ENCODE measurements at places on chromosomes 7 and 10.

- DNase-seq = no peak
- H3K4me3 ChIP-seq = no peak overlapping the region
- no peak overlapping the region for H3K27ac ChIP-seq
- H3K4me1 ChIP-seq = peaks cover 15% of the 10 kb centered on the region
Measured at GRCh38 chr10:131166486-131166885, 145.0 kb downstream of the TCERG1L start.

GRCh38 chr7:30923774-30924413 is 12.2 kb downstream of the AQP1 start:
- no peak overlapping the region for H3K4me3 ChIP-seq
- H3K27me3 ChIP-seq = no peaks in the 10 kb centered on the region
- H3K36me3 ChIP-seq = peaks cover 31% of the 10 kb centered on the region

- H3K4me1 ChIP-seq = peaks cover 13% of the 10 kb centered on the region
- DNase-seq = no peak
- H3K27ac ChIP-seq = no peak overlapping the region
- H3K36me3 ChIP-seq = no peaks in the 10 kb centered on the region
- H3K27me3 ChIP-seq = no peaks in the 10 kb centered on the region
- H3K4me3 ChIP-seq = no peak overlapping the region
Measured at GRCh38 chr10:48506147-48506917, 98.5 kb downstream of the ARHGAP22 start.

GRCh38 chr10:77156406-77156879 is 481.2 kb downstream of the KCNMA1 start:
- no peaks in the 10 kb centered on the region for H3K27me3 ChIP-seq
- no peaks in the 10 kb centered on the region for H3K36me3 ChIP-seq

DNA sequence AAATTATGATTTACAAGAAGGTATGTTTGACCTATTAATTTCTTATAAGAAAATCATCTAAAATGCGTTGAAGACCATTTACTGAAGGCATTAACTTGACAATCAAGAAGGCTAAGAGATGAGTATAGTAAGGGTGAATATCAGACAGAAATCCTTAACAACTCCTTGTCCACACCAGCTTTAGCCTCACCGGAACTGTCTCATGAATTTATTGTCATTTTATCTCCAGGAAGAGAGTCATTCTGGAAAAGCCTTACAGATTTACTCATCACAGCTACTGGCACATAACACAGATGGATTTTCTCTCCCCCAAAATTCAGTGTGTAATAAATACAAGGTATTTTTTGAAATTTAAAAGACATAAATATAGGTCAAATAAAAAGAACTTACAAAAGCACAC is 129.4 kb upstream of the LSM8 start:
- no peak overlapping the region for H3K4me3 ChIP-seq
- H3K36me3 ChIP-seq = no peaks in the 10 kb centered on the region
- H3K4me1 ChIP-seq = peaks cover 4% of the 10 kb centered on the region
- no peaks in the 10 kb centered on the region for H3K27me3 ChIP-seq
- DNase-seq = no peak
- H3K27ac ChIP-seq = no peak overlapping the region

DNA sequence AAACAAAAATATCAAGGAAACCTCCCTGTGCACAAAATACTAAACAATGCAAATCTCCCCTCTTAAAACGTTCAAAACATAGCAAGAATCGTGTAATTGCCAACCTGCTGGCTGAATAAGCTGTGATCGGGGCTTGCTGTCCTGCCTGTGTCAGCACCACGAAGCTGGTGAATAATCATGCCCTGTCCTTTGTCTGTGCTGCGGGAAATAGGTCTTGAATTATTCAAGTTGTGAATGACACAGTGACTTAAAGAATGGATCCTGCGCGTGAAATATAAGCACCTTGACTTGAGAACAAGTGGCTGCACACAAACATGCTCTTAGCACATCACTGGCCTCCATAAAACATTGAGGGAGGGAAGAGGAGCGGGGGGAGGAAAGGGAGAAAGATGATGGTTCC is 130.2 kb downstream of the OAT start:
- no peaks in the 10 kb centered on the region for H3K36me3 ChIP-seq
- H3K27me3 ChIP-seq = no peaks in the 10 kb centered on the region
- DNase-seq = no peak

GRCh38 chr10:130371666-130372065 is 235.5 kb downstream of the GLRX3 start:
- no peaks in the 10 kb centered on the region for H3K27me3 ChIP-seq
- H3K4me1 ChIP-seq = peaks cover 4% of the 10 kb centered on the region
- H3K4me3 ChIP-seq = no peak overlapping the region
- DNase-seq = no peak
- H3K27ac ChIP-seq = no peak overlapping the region
- no peaks in the 10 kb centered on the region for H3K36me3 ChIP-seq

- no peak overlapping the region for H3K4me3 ChIP-seq
- H3K36me3 ChIP-seq = no peaks in the 10 kb centered on the region
- H3K4me1 ChIP-seq = peaks cover 6% of the 10 kb centered on the region
- no peak overlapping the region for H3K27ac ChIP-seq
Measured at GRCh38 chr7:132650498-132650897, 74.2 kb upstream of the PLXNA4 start.

DNA sequence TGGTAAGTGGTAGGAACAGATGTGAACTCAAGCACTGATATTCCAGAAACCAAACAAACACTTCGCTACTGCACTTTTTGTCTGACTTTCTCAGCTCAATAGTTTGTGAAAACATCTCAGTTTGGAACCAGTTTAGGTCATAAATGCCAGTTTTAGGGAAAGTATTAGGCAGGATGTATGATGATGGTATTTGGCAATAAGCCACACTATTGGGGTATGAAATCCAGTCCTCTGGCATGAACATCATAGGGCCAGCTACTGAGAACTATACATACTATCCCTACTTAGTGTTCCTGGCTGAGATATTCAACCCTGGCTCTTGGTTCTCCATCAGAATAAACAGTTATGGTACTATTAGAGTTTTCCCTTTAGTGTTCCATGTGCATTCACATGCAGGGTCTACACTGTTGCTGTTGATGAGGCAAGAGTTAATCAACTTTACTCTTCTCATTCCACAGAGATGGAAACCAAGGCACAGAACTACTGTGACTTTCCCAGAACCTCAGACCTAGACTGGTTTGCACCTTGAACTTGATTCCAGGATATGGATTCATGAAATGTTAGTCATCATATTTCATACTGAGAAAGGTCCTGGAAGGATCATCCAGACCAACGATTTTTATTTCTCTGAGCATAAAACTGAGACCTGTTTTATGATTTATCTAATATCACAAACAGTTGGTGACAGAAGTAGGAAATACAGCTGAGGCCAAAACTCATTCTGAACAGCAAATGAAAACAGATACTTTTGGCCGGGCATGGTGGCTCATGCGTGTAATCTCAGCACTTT is 20.0 kb upstream of the IFIT2 start:
- peaks cover 16% of the 10 kb centered on the region for H3K4me1 ChIP-seq
- H3K36me3 ChIP-seq = no peaks in the 10 kb centered on the region
- no peak for DNase-seq
- no peak overlapping the region for H3K4me3 ChIP-seq
- H3K27me3 ChIP-seq = no peaks in the 10 kb centered on the region
- no peak overlapping the region for H3K27ac ChIP-seq

DNA sequence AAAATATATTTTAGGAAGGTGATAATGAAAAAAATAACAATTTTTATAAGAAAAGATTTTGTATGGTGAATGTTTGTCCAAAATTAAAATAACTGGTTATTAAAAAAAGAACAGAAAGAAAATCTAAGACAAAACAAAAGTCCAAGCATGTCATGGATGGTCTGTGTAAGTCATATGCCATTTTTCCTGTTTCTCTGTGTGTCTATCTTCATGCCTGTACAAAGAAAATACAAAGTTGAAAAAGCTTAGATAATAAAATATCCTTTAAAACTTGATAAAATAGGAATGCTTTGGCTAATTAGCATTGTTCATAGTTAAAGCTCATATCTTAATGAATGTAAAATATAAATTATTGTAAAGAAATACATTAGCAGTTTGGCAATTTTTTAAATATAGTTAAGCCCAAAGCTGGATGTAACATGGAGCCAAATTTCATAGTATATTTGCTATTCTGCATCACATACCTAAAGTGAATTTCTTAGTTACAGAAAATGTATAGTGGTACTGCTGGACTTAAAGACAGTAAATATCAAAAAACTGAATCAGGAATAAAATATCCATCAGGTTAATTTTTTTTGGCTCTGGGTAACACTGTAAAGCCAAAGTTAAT is 661.1 kb downstream of the PCDH15 start:
- no peak overlapping the region for H3K4me3 ChIP-seq
- no peak overlapping the region for H3K27ac ChIP-seq
- H3K27me3 ChIP-seq = no peaks in the 10 kb centered on the region
- no peak for DNase-seq
- no peaks in the 10 kb centered on the region for H3K4me1 ChIP-seq

GRCh38 chr7:28688651-28689050 is 269.5 kb downstream of the TRIL start:
- H3K4me1 ChIP-seq = peaks cover 19% of the 10 kb centered on the region
- no peak for DNase-seq
- H3K27ac ChIP-seq = no peak overlapping the region
- H3K36me3 ChIP-seq = no peaks in the 10 kb centered on the region

- no peaks in the 10 kb centered on the region for H3K4me1 ChIP-seq
- H3K27ac ChIP-seq = no peak overlapping the region
- H3K4me3 ChIP-seq = no peak overlapping the region
- DNase-seq = no peak
- no peaks in the 10 kb centered on the region for H3K27me3 ChIP-seq
Measured at GRCh38 chr10:9097206-9097990, 1042.9 kb downstream of the GATA3 start.

DNA sequence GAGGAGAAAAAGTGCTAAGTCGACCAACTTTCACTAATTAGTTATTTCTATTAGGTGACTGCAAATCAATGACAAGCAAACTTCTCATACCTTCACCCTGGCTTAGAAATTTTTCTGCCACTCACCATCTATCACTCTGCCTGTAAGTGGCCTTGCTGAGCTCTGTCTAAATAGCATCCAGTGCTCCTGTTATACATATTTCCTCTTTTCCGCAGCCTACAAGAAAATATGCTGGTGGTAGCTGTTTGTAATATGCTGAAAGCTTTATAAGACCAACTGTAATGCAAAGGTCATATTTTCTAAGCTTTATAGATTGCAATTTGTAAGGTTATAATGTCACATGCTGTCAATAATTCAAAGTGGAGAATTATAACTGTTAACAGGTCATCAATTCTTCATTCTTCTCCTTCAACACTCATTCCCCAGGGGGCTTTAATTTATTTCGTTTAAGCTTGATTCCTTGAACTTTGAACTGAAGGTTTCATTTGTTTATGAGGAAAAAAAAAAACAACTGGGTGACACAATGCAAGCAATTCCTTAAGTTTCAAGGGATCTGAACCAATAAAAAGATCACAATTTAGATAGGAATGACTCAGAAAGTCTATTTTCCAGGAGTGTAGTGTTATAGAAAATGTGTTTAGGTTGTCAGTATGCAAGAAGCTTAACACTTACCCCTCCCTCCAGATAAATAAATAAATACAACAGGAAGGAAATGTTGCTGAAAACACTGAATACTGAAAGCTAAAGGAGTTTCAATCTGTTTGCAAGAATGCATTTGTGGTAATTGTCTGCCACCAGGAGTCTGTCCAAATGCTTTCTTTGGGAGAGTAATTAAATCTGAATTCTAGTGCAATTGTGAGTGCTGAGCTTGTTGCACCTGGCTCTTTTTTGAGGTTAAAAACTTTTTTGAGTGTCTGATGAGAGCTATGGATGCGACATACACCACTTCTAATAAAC is 183.7 kb downstream of the SORCS1 start:
- H3K27me3 ChIP-seq = no peaks in the 10 kb centered on the region
- H3K4me1 ChIP-seq = no peaks in the 10 kb centered on the region
- H3K4me3 ChIP-seq = no peak overlapping the region
- no peak for DNase-seq
- no peaks in the 10 kb centered on the region for H3K36me3 ChIP-seq
- H3K27ac ChIP-seq = no peak overlapping the region

DNA sequence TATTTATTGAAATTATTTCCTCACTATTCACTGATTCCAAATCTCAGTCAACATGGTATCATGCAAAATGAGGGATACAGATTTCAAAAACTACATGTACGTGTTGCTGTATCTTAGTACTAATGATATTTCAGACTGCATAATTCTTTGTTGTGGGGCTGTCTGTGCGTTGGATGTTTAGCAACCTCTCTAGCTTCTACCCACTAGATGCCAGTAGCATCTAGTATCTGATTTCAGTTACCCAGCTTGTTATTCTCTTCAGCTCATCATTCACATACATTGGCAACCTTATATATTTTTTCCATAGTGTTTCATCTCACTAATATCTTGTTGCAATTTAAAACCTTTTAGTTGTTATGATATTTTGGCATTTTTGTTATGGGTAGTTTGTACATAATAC is 22.5 kb upstream of the WASL start:
- H3K27ac ChIP-seq = no peak overlapping the region
- no peak overlapping the region for H3K4me3 ChIP-seq
- DNase-seq = no peak
- no peaks in the 10 kb centered on the region for H3K4me1 ChIP-seq
- H3K27me3 ChIP-seq = no peaks in the 10 kb centered on the region

GRCh38 chr10:95564291-95564690 is 3.1 kb upstream of the SORBS1 start:
- no peak overlapping the region for H3K27ac ChIP-seq
- no peaks in the 10 kb centered on the region for H3K27me3 ChIP-seq
- DNase-seq = no peak
- no peaks in the 10 kb centered on the region for H3K36me3 ChIP-seq

DNA sequence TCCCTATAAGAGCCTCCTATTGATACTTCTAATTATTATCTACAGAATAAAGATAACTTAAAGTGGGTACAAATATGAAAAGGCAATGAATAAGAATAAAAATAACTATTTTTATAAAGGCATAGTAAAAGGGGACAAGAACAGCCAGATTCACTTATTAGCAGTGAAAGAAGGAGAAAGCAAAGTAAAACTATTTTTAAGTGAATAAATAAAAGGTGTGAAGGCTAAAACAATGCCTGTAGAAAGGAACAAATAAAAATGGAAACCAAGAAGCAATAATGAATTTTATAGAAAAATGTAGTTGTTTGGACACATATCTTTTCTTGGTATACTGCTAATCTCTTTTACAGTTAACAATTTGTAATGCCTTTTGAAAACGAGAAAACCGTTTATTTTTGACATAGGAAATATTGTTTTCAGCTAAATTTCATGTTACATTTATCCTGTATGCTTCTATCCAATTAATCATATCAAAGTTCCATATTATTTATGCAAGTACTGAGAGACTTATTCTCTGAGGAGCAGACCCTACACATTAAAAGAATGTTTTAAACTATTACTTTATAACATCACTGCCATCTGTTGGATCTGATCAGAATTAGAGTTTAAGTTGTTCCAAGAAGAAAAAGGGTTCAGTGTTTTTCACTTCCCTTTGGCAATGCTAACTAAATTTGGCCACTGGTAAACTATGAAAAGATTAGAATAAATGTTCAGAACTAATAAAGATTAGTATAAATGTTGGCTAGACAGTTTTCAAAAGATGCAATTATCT is 59.1 kb downstream of the ARMC3 start:
- no peak for DNase-seq
- no peaks in the 10 kb centered on the region for H3K4me1 ChIP-seq
- H3K4me3 ChIP-seq = no peak overlapping the region
- H3K36me3 ChIP-seq = no peaks in the 10 kb centered on the region
- peaks cover 2% of the 10 kb centered on the region for H3K27me3 ChIP-seq
